ENCODE measurements at places on chromosomes 12 and 14.

GRCh38 chr12:1841586-1842182 lies 21.3 kb downstream of the LRTM2 start:
- DNase-seq = no peak

DNA sequence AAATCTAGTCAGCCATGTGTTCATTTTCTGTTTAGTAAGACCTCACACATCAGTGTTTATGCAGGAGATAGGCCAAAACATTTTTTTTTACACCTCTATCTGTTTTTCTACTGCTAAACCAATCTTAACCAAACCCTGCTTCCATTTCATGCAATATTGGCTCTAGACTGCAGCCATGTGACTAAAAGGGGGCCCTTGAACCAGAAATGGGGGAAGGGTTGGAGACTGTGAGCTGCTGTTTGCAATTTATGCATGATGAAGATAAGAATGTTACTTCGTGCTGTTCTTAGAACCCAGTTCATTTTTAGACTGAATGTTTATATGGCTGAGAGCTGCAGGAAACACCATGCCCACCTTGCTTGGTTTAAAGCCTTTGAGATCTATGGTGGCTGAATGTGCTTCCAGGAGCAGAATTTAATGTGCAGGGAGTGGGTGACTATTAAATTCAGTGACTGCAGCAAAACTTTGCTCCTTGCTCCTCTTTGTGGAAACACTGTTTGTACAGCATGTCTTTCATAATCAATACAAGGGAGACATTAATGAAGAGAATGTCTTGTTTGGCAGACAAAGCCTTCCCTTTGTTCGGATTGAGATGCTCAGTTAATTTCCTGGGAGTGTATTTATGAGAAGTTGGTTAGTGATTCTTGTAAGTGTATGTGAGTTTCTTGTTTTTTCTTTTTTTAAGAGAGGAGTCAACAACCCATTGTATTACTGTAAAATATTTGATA lies 53.6 kb downstream of the CHST11 start:
- no peak for DNase-seq

GRCh38 chr12:50317203-50317602 lies 33.9 kb upstream of the LIMA1 start:
- DNase-seq = no peak

GRCh38 chr12:77855548-77855947 lies 24.9 kb downstream of the NAV3 start:
- no peak for DNase-seq

DNA sequence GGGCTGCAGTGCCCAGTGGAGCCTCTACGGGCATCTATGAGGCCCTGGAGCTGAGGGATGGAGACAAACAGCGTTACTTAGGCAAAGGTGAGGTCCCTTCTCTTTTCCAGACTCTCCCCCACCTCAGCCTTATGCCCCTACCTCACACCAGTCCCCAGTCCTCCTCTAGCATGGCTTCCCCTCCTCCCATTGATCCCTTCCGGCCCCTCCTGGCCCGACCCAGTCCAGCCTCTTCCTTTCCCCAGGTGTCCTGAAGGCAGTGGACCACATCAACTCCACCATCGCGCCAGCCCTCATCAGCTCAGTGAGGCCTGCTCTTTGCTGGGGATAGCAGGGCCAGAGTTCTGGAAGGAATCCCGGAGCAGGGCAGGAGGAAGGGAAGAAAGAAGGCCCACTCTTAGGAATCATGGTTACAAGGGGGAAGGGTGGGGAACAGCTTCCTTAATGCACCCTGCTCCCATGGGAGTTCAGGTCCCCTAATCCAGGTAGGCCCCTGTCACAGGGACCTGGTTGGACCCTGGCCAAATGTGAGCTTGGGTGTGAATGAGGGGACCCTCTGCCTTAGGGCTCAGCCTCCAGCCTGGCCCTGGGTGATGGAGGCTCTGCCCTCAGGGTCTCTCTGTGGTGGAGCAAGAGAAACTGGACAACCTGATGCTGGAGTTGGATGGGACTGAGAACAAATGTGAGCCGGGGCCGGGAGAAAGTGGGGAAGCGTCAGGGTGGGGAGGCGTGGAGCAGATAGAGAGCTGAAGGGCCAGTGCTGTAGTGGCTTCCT lies 2.2 kb downstream of the ENO2 start:
- DNase-seq = no peak

DNA sequence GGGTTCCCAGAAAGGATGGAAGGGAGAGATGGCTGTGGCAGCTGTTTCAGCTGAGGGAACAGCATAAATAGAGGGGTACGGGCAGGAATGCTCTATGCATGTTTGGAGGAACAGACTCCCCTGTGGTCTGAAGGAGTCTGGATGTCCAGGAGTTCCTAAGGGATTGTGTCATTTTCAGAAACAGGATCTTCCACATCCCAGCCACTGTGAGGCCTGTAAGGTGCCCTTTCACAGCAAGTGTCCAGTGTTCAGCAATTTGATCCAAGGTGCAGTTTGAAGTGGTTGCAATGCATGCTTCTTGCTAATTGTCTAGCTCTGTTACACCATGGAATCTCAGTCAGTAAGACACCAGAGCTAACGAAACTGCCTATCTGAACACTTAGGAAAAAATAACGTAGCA lies 46.7 kb upstream of the TCL1A start:
- DNase-seq = no peak

GRCh38 chr14:104090071-104090748 lies 4.7 kb downstream of the ASPG start:
- no peak for DNase-seq

DNA sequence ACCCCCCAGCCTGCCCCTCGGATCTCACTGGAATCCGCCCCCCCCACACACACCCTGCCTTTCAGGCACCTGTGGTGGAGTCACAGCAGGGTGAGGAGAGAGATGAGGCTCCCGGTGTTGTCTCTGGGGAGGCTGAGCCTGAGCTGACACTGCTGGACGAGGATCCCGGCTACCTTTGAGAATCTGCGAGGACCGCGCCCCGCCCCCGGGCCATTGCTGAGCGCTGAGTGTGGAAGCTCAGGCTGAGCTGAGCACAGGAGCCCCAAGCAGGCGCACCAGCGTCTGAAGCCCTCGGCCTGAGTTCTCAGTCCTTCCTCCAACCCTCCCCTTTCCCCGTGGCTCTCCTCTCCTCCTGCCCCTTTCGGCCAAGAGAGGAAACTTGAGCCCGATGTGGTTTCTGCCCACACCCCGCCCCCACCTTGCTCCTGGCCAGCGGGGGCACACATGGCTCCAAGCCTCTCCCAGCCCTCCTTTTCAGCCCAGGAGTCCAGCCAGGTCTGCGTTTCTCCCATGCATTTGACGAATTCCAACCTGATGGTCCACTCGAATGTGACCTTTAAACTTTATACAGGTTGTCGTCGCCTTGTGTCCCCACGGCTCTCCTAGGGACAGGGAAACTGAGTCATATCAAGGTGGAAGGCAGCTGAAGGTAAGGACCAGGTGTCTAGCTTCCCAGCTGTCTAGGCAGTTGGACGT lies at the start of gene NFE2:
TSS of gene NFE2 (minus strand) at position 284 of the 696 bp plus-strand sequence. CDS start 5,767 bp downstream, outside the sequence.
- DNase-seq = no peak

GRCh38 chr14:100230361-100230760 lies 8.6 kb upstream of the YY1 start:
- no peak for DNase-seq

DNA sequence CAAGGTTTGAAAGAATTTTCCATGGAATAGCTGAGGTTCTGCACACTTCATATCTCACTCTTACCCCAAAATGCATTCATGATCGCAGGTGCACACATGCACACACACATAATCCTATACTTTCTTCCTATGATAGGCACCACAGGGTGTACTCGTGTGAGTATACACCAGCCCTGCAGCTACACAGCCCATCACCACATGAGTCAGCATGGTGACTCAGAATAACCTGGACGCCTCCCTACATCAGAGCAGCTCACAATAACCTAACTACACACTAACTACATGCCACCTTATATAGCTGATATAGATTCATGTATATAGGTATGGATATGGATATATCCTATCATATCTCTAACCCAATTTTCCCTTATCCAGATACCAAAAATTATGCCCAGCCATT lies 850.2 kb upstream of the TMEM132C start:
- no peak for DNase-seq

- DNase-seq = peak; percentile 29
Observed at GRCh38 chr14:34951286-34951685, 31.5 kb upstream of the SRP54 start.

- DNase-seq = no peak
Observed at GRCh38 chr12:108234158-108234557, 105.0 kb downstream of the CMKLR1 start.

GRCh38 chr12:12975322-12976077 lies 23.5 kb upstream of the GPRC5D start:
- no peak for DNase-seq

DNA sequence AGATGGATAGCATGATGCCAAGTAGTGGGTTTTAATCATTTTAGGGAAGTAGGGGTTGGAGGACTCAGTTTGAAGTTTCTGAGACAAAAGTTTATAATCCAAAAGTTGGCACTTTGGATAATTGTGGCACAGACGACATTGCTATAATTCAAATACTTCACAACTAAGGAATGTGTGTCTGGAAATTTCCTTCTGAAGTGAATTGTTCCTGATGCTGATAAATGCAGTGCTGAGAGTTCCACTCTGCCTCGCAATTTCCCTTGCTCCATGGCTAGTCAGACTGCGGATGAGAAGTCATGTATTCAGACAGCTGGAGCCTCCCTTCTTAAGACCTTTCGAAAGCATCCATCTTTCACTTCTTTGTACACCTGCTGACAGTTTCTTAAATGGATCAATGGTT lies 393.3 kb upstream of the PRICKLE1 start:
- DNase-seq = no peak

Data from fibroblast of skin of left biceps (primary cell).